ENCODE measurements at places on chromosomes 7 and 10.
A peak's percentile ranks its signal among the peaks of the same experiment; 100 is the strongest.

DNA sequence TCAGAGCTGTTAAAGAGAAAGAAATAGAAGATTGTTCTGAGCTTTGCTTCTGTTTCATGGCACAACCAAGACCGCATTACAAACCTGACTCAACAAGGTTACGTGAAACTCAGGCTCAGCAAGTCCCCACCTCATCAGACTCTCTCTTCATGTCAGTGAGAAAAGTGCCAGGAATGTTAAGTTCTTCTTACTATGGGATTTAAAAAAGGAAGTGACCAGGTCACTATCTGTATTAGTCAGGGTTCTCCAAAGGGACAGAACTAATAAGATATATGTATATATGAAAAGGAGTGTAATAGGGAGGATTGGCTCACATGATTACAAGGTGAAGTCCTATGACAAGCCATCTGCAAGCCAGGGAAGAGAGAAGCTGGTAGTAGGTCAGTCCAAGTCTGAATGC, 25.4 kb upstream of the PAPSS2 start:
- no peak for DNase-seq

GRCh38 chr10:68156373-68157185, 47.3 kb downstream of the MYPN start:
- DNase-seq, result peak; percentile 46

GRCh38 chr10:52635651-52636050, 136.9 kb downstream of the MBL2 start:
- DNase-seq, result no peak

DNA sequence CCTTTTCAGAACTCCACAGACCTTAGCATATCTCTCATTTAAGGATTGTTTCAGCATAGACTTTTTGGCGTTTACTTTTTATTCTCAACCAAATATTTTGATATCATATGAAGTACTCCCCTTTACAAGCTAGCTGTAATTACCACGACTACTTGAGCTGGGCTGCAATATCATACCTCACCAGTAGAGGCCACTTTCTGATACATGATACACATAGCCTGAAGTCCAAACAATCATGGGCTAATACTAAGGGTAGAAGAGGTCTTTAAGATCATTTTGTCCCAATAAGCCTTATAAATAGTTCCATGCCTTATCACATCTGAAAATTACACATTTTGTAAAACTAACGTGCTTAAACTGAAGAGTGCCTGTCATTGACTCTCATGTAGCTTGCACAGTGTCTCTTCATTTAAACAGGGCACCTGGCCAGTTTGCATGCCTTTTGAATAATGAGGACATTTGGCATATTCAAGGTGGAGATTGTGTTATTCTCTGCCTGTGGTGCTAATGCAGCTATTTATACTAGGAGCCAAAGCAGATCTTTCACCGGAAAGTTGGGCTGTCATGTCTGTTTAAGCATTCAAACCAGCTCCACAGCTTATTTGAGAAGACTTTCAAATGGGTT, 403.7 kb upstream of the ZMIZ1 start:
- DNase-seq, result no peak

DNA sequence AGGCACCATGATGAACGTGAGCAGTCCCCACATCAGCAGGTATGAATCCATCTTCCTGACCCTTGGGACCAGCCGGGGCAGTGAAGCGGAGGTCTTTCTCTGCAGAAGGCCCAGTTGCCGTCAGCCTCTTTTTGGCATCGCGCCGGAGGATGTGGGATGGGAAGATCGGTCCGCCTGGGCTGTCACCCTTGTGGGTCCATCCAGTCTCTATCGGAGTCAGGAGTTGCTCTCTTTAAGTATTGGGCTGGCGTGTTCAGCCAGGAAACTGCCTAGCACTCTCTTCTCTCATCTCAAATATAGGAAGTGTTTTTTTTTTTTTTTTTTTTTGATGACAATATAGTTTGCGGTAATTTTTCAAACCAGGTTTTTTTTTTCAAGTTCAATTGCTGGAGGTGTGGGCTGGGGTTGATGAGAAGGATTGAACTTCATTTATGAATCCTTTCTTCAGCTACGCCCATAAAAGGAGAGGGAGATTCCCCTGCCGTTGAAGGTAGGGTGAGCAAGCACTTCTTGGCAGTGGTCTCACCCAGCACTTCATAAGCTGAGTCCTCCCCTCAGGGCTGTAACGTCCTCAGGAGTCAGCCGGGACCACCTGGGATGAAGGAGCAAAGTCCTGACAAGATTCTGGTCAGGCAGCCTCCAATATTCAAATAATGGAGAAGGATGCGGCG, at the start of gene IL2RA:
Gene IL2RA, minus strand, starts transcription at position 267 of the 671 bp plus-strand sequence. Its CDS starts 216 bp downstream, at position 51.
- peak; percentile 72 for DNase-seq

DNA sequence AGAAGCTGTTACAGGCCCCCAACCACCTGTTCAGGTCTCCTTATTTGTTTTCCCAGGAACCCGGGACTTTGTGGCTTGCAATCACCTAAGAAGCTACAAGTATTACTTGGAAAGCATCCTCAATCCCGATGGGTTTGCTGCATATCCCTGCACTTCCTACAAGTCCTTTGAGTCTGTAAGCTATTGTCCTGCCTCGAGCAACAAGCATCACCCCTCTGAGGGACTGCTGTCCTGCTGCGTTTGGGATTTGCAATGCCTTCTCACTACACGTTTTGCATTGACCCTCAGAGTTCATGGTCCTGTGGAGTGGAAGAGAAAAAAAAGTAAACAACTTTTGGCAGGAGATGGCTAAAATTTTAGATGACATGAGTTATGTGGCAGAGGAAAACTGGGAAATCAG, 9.2 kb downstream of the PNLIPRP1 start:
- DNase-seq, result no peak

DNA sequence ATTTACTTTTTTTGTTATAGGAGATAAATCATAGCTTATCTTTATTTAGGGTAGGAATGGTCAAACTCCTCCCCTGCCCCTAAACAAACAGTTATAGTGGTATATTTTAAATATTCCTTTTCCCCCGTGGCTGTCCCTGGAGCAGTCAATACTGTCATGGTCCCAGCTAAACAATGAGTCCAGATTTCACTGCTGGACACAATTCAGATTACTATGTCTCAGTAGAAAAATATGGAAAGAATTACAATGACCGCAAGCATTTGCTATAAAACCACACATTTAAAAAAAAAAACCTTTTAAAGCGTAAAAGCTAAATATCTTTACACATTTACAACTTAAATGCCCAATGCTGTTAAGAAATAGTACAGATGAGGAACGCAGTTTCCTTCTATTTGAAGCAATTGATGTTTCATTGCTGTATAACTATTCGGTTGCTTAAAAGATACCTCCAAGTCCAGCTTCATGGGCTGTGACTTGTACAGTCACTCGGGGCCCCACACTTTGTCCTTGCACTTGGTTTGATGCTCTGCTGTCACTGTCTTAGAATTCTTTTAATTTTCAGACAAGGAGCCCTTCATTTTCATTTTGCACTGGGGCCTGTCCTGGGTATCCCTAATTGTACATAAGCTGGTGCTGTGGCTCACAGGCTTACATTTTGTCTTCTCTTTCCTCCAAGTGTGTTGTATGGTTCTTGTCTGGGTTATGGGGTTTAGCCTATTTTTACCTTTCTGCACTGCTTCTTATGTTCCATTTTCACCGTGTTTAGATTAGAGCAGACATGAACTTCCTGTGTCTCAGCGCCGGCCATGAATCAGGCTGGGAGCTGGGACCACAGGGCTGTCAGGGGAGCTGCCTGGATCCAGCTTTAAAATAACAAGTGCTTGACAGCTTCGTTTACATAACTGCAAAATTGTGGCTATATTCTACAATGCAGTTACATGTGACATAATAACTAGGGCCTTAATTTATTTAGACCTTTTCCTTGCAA, 530.2 kb upstream of the FZD8 start:
- DNase-seq, result no peak

- DNase-seq, result no peak
Observed at GRCh38 chr7:70700055-70700940, 431.6 kb upstream of the GALNT17 start.

DNA sequence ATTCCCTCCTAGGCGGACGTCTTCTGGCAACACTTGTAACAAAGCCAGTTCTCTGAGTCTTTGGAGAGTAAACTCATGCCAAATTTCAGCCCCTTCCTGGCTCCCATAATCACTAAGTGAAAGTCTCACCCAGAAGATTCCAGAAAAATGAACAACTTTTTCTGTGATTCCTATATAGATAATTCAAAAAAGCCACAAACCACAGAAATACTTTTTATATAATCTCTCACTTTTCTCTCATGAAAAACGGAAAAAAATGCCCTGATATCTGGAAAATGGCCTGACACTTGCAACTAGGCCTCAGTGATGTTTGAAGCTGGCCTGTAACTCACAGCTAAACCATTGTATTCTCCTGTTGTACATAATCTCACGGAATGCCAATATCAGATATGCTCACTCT, 296.2 kb downstream of the HTR7 start:
- DNase-seq, result no peak
